Activated naive CD8-positive, alpha-beta T cell treated with anti-CD3 and anti-CD28 coated beads for 36 hours (primary cell): ENCODE measurements at places on chromosomes 3 and 15. TPM values are rescaled to one million over a fixed set of nuclear protein-coding genes. Genes with fewer than 3 reads are reported as not detected.

Gene ZNF280D
- total RNA-seq: 14.6 TPM

Gene ROBO2
- not detected for total RNA-seq

DNA sequence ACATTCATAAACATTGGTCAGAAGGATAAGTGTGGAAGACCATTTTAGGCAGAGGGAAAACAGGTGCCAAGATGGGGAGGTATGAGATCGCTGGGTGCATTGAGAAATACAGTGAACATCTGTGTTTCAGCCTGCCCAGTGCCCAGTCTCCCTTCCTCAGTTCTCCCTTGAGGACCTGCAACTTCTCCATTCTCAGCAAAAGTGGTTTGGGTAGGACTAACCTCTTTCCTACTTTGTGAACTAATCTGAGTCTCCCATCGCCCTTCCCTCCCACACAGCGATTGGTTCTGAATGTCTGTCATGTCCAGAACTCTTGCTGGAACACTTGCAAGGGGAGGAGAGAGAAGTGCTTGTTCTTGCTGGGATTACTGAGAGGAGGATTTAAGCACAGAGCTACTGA is 10.9 kb upstream of the CCNL1 start:
- DNase-seq: no peak

GRCh38 chr3:10600296-10600714 is 94.9 kb upstream of the ATP2B2 start:
- no peak for DNase-seq

GRCh38 chr3:150544726-150545125 is 1.6 kb downstream of the SERP1 start:
- no peak for DNase-seq

Gene HRH1
- total RNA-seq: 0.12 TPM

- no peak for DNase-seq
Measured at GRCh38 chr15:50163719-50164410, 18.1 kb upstream of the SLC27A2 start.
